CD4-positive, alpha-beta T cell treated with Interleukin-10 for 1 hour (primary cell): ENCODE measurements at places on chromosomes 13 and 19.

DNA sequence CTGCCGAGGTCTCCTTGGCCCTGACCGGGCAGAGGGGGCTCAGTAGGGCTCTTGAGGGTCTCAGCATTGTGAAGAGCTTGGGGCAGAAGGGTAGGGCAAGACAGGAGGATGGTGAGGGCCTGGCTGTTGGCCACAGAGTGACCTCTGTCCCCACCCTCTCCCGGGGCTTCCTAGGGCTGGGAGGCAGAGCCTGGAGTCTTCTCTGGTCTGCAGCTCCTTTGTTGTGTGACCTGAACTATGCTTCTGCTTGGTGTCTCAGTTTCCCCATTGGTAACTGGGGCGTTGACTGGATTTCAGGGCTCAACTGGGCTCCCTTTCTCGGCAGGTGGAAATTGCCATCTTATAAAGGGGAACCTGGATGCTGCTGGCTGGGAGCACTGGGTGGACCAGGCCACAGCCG is 30.1 kb upstream of the PEPD start:
- no peak for DNase-seq

DNA sequence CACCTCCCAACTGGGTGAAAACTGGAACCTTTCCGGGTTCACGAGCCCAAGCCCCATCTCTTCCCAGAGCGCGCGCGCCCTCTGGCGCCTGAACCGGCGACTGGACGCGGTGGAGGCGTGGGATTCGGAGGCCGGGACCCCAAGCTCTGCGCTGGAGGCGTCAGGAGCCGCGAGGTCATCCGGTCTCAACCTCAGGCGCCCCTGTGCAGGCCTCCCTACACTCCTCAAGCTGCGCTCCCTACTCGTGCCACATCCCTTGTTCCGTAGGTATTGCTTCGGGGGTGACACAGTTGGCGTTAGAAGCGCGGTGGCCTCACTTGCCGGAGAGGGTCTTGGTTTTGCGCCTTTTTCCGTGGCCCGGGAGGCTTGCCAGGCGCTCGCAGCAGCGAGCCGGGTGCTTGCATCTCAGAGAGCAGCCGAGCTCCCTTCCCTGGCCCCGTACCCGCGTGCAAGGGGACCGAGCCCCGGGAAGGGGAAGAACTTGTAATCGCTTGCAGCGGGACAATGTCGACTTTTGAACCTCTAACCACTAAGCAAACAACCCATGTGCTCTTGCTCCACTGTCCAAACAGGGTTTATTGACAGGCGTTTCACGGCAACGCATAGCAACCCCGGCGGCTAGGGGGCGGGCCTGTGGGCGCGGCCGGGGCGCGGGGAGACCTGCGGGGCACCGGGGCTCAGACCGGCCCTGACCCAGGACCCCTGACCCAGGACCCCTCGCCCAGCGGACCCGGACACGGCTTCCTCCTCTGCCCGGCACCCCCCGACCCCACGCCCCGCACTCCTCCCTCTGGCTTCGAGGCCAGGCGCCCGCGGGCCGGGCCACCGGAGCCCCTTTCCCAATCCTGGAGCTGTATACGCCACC is 8.5 kb downstream of the CDX2 start:
- no peak for DNase-seq

DNA sequence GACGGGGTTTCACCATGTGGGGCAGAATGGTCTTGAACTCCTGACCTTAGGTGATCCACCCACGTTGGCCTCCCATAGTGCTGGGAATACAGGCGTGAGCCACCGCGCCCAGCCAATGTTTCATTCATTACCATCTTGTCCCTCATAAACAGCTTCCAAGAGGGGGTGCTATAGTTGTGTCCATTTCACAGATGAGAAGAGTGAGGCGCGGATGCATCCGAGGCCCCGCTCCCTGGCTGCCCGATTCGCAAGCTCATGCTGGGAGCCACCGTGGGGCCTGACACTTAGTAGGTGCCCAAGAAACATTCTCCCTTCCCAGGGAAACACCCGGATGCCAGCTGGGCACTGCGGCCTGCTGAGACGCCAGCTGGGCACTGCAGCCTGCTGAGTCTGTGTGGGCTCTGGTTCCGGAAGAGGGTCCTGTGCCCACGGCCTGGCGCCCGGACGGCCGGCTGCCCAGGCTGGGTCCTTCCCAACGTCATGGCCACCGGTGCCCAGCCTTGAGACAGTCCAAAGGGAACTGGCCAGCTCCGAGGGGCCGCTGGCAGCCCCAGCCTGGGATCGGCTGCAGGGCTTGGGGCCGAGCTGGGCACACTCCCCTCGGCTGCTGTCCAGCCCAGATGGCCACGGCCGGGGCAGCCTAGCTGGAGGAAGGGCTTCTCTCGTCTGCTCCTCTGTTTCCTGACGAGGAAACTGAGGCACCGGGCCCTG is 54.7 kb downstream of the NFIC start:
- DNase-seq: no peak

DNA sequence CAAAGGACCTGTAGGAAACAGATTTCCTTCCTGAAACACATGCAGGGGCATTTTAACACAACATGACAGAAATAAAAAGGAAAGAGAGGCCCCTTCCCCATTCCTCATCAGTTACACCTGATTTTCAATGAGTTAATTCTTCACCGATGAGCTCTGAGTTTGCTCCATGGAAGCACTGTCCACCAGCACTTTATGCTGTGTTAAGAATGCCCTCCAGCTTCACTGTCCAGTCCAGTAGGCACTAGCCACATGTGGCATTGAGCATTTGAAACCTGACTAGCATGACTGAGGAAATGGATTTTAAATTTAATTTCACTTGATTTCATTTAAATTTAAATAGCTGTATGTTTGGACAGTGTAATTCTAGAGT is 217.2 kb upstream of the SLC10A2 start:
- DNase-seq: no peak

DNA sequence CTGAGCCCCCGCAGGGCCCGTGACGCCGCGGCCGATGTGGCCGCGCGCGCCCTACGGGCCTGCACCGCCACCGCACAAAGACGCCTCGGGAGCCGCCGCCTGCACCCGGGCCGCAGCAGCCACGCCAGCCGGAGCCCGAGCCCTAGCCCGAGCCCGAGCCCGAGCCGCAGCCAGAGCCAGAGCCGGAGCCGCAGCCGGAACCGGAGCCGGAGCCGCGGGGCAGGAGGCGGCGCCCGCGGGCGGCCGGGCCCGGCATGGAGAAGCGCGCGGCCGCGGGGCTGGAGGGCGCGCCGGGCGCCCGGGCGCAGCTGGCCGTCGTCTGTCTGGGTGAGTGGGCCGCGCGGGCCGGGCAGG is 379 bp downstream of the LRP3 start:
- no peak for DNase-seq

DNA sequence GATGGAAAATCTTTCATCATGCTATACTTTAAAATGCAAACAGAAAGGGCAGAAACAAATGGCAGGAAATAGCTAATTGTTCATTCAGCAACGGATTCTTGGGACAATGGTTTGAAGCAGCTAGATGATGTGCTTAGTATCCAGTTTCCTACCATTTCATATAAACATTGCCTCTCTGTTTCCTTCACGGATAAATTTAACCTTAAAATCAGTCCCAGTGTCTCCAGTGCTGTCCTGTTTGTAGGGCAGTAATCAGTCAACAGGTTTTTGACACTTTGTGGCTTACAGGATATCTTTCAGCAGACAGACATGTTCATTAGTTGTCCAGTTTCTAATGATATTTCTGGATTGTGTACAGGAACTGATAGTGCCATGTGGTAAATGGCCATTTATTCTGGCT is 24.7 kb upstream of the RB1 start:
- DNase-seq: no peak

- no peak for DNase-seq
Observed at GRCh38 chr13:37403776-37404527, 194.6 kb downstream of the POSTN start.
